ENCODE measurements at places on chromosomes 11 and 22.

DNA sequence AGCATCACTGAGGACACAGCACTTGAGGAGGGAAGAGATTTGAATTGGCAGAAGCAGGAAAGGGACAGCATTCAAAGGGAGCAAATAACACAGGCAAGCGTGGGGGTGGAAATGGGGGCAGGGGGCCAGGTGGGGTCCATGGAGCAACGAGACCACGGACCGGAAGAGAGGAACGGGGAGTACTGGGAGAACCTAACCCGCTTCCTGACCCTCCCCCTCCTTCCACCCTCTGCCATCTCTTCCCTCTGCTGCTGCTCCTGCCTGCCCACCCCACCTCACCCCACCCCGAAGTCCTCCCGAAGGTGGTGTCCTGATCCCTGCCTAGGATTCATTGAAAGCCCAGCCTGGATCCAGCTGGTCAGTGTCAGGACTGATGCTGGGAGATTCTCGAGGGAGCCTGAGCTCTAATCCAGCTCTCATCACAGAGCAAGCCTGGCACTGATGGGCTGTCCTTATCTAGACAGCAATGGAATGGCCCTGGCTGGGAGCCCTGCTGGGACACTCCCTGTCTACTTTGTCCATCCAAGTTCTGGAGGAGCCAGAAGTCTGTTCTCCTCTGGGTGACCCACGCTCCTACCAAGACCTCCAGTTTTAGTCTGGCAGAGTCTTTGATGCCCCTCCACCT, 105.0 kb downstream of the TRIM29 start:
- no peak for DNase-seq

GRCh38 chr11:65538915-65539743, 14.2 kb downstream of the SCYL1 start:
- DNase-seq = no peak

GRCh38 chr11:18056561-18057181, 10.6 kb upstream of the TPH1 start:
- no peak for DNase-seq

- no peak for DNase-seq
Measured at GRCh38 chr11:76041208-76041607, 165.1 kb downstream of the WNT11 start.

DNA sequence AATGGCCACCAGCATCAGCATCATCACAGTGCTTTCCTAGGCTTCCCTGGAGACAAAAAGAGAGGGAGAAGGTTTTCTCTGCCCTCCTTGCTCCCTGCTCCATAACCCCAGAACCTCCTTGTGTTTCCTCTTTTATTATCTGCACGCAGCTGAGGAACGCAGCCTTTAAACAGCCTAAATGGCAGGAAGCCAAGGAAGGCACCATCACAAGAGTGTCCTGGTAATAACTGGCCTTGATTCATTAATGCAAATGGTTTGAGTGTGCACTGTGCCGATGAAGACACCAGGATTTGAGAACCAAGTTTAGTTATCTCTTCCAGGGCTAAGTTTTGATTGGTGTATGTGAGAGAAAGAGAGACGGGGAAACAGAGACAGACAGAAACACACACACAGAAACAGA, 29.4 kb upstream of the DRD2 start:
- DNase-seq = no peak

DNA sequence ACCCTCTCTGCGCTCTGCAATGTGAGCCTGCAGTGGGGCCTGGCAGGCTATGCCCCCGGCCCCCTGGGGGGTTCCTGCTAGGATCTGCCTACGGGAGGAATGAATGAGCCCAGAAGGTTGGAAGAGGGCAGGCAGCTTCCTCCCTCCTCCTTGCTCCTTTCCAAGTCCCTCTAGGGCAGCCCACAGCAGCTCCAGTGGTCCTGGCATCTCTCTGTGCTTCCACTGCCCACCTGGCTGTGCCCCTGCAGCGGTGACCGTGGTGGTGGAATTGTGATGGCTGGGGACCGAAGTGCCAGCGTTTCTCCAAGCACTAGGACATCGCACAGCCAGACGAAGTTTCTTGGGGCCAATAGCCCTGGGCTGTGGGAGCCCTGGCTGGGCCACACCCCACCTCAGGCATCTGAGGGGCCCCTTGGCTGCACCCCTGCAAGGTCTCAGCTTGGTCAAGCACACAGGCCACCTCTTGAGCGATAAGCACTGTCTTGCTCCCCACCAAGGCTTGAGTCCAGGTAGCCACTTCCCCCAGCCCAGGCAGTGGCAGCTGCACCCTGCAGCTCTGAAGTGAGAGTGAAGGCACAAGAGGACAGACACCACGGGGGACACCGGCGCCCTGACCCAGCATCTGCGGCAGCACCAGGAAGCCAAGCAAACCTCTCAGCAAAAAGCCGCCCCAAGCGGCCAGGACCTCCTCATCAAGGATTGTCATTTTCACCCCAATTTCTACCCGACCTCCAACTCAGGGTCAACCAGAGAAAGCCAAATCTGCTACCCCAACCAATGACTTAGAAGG, 346.3 kb downstream of the CTTN start:
- no peak for DNase-seq

GRCh38 chr11:62578541-62578940, 4.8 kb upstream of the EEF1G start:
- no peak for DNase-seq

DNA sequence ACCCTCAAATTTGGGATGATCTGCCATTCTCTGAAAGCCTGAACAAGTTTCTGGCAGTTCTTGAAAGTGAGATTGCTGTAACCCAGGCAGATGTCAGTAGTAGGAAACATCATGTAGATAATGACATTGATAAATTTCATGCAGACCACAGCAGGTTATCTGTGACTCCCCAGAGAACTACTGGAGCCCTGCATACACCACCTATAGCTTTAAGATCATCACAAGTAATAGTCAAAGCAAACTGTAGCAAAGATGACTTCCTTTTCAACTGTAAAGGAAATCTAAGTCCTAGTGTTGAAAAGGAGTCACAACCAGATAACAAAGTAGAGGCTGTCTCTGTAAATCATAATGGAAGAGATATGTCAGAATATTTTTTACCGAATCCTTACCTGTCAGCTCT, 31.0 kb downstream of the DDIAS start:
- DNase-seq = no peak

GRCh38 chr11:16338393-16338792, 18.0 kb downstream of the SOX6 start:
- no peak for DNase-seq

GRCh38 chr11:86941871-86942599, 13.2 kb downstream of the FZD4 start:
- DNase-seq = no peak

DNA sequence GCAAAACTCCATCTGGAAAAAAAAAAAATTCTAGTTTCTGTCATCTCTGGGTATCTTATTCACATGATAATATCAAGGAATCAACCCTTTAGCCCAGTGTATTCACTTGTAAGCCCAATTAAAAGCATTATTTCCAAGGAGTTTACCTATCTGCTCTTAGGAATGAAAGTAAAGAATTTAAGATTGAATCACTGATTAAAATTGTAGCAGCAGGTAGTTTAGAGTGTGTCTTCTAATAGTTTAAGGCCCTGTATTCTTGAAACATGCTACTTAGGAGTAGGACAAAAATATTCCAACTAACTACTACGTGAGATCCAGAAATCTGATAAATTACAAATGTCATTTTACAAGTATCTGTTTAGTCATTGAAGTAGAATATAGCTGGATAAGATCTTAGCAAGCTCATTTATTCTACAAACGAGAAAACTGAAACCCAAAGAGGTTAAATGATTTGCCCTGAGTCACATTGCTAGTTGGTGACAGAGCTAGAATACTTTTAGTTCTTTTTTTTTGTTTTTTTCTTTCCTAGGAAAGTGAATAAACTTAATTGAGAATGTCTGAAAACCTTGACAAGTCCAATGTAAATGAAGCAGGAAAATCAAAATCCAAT, 4.0 kb downstream of the TCP11L1 start:
- DNase-seq = no peak

GRCh38 chr22:44351685-44352377, 39.1 kb upstream of the SHISAL1 start:
- DNase-seq = peak; percentile 51

- no peak for DNase-seq
Measured at GRCh38 chr22:28716686-28717085, 24.9 kb downstream of the CHEK2 start.

DNA sequence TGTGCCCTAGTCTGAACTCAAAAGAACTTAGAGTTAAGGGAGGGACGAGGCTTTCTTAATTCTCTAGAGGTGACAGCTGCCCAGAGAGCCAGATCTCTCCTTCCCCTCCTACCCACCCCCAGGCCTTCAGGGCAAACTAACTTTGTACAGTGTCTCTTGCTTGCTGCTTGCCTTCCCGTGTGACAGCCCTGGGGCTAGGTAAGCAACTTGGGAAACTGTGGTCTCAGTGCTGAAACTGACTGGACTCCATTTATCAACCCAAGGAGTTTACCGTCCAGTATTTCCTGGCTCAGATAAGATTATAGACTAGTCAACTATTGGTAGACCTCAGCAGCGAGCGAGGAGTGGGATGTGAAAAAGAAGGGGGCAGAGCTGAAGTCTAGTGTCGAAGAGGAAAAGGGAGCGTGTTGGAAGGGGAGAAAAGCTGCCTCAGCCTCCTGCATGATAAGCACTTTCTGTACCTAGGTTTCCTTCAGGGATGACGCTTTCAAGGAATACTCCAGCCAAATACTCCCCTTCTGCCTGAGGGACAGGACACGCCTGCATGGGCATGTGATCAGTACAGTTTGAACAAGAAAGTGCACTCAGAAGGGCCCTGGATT, 43.3 kb upstream of the WEE1 start:
- DNase-seq = no peak

DNA sequence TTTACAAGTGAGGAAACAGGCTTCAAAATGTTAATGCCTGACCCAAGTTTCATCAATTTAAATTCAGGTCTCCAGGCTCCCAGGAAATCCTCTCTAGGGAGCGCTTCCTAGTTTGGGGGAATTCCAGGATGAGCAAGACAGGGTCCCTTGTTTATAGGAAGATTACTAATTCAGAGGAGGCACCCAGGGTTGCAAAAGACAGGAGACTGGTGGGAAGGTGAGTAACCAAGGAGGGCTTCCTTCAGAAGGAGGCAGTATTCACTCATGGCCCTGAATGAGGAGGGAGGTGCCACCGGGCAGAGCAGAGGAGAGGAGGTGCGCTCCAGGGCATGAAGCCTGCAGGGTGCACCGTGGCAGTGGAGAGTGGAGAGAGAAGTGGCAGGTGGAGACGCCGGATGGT, 1.6 kb downstream of the TMEM132A start:
- DNase-seq = no peak

DNA sequence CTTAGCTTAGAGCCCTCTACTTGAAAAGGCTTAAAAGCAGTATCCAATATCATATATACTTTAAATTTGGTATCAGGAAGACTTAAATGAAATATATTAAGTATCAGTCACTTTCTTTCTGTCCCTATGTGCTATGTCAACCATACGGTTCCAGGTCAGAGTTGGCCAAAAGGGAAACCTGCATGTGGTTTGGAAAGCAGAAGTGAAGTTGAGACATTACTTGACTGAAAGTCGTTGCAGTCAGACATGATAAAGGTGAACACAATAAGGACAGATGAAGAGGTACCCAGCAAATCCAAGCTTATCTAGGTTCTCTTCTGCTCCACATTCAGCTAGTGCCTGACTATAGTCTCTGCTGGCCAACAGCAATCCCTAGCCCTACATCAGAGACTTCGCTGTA, 336.8 kb downstream of the KCNA4 start:
- DNase-seq = no peak

GRCh38 chr11:1433977-1434640, 44.4 kb downstream of the BRSK2 start:
- no peak for DNase-seq

GRCh38 chr11:115242982-115243381, 261.2 kb downstream of the CADM1 start:
- DNase-seq = no peak

GRCh38 chr11:75449271-75449670, 16.3 kb upstream of the KLHL35 start:
- no peak for DNase-seq

GRCh38 chr11:124072147-124072546, 31.0 kb upstream of the OR10G7 start:
- DNase-seq = no peak

- DNase-seq = no peak
Measured at GRCh38 chr11:66317723-66318599, 1.1 kb upstream of the CD248 start.

GRCh38 chr11:10328314-10329098, 23.6 kb downstream of the ADM start:
- no peak for DNase-seq

DNA sequence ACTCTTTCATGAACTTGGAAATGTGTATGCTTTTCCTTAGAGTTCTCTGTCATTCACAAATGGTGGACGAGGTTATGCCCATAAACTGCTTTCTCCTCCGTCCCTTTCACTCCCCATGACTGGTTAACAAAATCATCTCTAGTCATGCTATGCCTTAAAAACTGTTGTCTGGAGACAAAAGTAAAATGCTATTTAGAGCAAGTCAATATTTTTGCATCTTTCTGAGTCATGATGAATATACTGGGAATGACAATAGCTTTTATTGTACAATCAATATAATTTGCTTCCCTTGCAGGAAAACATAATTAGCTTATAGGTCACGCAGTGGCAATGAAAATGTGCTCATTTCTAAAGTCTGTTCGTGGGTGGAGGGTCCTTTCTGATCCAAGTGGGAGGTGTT, 216.7 kb upstream of the SORL1-AS1 start:
- no peak for DNase-seq

GRCh38 chr22:32528984-32529982, 54.7 kb downstream of the FBXO7 start:
- no peak for DNase-seq

- no peak for DNase-seq
Measured at GRCh38 chr22:19988965-19989724, 27.5 kb downstream of the ARVCF start.

GRCh38 chr11:59901306-59901705, 22.7 kb downstream of the OOSP3 start:
- no peak for DNase-seq

- DNase-seq = no peak
Measured at GRCh38 chr22:22935056-22935545, 47.5 kb downstream of the IGLL5 start.

GRCh38 chr11:829176-829846, 1.6 kb downstream of the CRACR2B start:
- DNase-seq = no peak

DNA sequence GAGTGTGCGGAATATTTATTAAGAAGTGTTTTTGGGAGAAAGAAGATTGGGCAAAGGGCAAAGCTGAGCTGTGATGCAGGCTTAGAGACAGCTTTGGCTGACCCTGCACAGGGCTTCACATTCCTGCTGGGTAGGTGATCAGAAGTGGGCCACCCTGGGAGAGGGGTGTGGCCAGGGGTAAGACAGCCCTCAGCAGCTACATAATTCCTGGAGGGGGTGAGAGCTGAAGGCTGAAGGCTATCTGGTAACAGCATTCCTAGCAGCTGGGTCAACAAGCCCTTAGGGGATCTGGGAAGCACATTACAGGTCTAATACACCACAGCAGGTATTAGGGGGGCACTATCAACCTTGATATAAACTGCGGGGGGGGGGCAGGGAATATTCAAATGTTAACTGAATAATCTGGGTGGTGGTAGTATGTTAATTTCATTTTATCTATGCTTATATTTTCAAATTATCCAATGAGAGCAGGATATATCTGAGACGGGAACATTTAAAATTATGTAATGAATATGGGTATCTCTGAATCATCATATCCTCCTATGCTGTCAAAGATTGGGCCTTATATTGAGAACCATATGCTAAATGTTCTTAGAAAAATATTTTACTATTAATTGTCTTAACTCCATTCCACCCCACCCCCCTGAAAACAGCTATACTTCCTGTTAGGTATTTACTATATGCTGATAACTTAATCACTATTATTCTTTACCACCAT, 5.9 kb downstream of the OOSP1 start:
- no peak for DNase-seq

GRCh38 chr11:37496201-37496600, 898.2 kb upstream of the RAG2 start:
- DNase-seq = no peak
